ENCODE measurements at places on chromosomes 11 and 22.

GRCh38 chr11:128200467-128200866 lies 386.9 kb downstream of the ETS1 start:
- no peak for DNase-seq

GRCh38 chr11:42967653-42968052 lies 344.1 kb upstream of the API5 start:
- DNase-seq: no peak

GRCh38 chr11:122179961-122180834 lies 64.2 kb upstream of the BLID start:
- DNase-seq: peak; percentile 97

GRCh38 chr11:27573024-27573423 lies 66.5 kb upstream of the LIN7C start:
- no peak for DNase-seq

- DNase-seq: peak; percentile 53
Observed at GRCh38 chr11:128802358-128802981, 64.6 kb downstream of the KCNJ1 start.

- DNase-seq: no peak
Observed at GRCh38 chr11:86606270-86606835, 66.1 kb downstream of the ME3 start.

DNA sequence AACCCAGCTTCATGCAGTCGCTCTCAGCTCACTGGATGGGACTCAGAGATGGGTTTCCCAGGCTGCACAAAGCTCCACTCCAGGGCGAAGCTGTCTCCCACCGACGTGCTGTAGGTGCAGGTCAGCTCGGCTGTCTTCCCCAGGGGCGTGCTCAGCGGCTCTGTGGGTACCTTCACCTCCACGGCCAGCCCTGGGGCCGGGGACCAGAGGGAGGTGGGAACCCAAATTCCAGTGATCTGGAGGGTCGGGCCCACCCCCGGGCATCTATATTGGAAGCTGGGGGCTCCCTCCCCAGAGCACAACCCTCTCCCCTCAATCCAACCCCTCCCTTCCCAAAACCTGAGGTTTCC lies 689 bp downstream of the VSIG2 start:
- DNase-seq: no peak

DNA sequence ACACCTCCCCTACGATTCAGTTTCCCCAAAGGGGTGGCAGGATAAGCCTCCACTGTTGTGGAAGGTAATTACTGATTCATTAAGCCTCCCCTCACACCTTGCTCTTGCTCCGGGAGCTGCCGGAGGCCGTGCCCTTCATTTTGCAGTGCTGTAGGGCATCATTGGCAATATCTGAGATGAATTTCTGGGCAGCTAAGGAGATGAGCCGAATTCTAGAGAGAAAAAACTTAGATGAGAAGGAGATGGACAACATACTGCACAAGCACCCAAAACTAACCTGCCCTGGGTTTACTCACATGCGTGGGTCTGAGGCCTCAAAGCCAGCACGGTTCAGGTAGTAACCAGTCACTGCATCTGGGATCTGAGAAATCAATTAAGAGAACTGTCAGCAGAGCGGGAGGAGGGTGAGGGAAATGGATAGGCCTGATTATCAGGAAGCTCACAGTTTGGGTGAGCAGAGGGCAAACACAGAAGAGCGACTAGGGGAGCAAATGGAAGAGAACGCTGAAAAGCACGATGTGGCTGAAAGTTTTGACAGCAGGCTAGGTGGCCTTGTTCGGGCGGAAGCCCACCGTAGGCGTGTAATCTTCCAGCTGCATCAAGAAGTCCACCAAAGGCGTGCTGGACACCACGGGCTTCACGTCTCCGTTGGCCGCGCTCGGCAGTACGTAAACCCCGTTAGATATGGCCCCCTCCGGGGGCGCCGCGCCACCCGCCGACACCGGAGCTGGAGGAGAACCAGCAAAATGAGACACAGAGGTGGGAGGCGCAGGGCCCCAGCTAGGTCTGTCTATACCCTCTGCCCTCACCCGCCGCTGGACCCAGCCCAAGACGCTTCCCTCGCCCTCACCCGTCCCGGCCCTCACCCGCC lies 689 bp downstream of the TAF10 start:
- no peak for DNase-seq

- no peak for DNase-seq
Observed at GRCh38 chr11:111081021-111081511, 164.5 kb upstream of the POU2AF2 start.

DNA sequence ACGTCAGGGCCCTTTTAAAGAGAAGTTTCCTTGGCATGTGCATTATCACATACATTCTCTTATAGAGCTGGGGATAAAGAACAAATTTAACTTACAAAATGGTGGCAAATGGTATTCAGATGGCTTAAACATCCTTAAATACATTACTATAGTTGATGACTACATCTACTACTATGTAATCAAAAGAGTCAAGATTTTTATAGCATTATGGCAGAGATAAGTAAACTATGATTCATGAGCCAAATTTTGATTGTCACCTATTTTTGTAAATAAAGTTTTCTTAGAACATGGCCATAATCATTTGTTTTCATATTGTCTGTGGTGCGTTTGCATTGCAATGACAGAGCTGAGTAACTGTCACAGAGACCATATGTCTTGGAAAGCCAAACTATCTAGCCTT lies 1188.6 kb upstream of the TENM4 start:
- no peak for DNase-seq

- DNase-seq: no peak
Observed at GRCh38 chr11:115126092-115126491, 378.1 kb downstream of the CADM1 start.

DNA sequence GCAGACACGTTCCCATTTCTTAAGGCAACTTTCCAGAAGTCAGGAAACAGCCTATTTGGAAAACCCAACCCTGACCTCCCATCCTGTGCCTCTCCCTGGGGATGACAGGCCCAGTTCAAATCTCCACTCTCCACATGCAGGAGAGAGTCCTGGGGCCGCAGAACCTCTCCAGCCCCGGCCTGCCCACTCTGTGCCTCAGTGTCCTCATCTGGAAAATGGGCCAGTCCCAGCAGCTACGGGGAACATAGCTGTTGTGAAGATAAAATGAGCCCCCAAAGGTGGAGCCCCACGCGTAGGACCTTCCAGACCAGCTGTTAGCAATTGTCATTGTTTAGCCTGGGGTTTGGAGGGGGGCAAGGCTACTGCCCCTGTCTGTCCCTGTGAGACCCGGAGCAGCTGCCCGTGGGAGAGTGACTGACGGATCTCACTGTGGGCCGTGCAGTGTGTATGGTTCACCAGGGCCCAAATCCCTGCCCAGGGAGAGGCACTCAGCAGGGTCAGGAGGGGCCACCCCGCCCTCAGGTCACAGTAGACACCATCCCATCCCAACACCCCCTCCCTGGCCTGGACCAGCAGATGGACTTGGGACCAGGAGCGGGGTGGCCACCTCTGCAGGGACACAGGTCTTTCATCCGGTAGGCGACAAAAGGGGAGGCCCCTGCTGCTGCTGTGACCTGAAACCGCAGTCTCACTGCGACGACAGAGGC lies 145.9 kb downstream of the CTTN start:
- no peak for DNase-seq

GRCh38 chr11:101723371-101723770 lies 139.6 kb upstream of the TRPC6 start:
- no peak for DNase-seq

- no peak for DNase-seq
Observed at GRCh38 chr22:47781024-47781423, 1018.6 kb downstream of the TBC1D22A start.

GRCh38 chr11:73152086-73152853 lies 10.2 kb upstream of the FCHSD2 start:
- DNase-seq: no peak

DNA sequence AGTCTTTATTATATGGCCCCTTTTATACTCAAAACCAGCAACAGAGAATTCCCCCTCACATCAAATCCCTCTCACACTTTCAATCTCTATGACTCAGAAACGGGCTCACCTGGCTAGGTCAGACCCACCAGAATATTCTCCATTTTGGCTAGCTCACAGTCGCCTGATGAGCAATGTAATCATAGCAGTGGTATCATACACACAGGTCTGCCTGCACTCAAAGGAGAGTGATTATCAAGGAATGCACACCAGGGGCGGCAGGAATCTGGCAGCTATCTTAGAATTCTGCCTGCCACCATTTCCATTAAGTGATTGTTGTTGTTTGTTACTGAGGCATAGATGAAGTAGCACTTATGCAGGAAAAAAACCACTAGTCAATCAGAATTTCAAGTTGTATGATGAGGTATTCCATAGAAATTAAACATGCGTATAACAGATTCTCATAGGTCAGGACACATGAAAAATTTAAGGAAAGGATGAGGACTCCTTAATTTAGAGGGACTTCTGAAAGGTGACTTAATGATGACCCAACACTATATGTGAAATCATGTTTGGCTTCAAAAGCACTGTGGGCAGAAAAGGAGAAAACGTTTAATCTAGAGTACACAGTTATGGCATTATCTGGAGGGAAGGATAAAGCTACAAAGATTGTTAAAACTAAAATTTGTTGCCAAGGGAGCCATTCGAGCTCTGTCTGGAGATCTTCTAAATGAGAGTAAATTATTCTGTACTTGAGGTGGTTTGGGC lies 185.8 kb upstream of the DDI1 start:
- DNase-seq: no peak
